ENCODE measurements at places on chromosomes 7 and 10. TPM values are rescaled to one million over a fixed set of nuclear protein-coding genes. Genes with fewer than 3 reads are reported as not detected.

DNA sequence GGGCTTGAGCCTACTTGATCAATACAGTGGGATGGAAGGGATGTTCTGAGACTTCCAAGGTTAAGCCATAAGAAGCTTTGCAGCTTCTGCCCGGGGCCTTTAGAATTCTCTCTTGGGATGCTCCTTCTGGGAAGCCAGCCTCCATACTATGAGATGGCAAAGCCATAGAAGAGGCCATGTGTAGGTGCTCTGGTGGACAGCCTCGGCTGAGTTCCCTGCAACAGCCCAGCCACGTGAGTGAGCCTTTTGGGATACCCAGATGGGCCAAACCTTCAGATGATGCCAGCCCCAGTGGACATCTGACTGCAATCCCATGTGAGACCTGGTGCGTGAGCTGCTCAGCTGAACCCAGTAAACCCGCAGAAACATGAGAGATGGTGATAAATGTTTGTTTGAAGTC is 370.6 kb downstream of the RPS24 start:
- DNase-seq: no peak

DNA sequence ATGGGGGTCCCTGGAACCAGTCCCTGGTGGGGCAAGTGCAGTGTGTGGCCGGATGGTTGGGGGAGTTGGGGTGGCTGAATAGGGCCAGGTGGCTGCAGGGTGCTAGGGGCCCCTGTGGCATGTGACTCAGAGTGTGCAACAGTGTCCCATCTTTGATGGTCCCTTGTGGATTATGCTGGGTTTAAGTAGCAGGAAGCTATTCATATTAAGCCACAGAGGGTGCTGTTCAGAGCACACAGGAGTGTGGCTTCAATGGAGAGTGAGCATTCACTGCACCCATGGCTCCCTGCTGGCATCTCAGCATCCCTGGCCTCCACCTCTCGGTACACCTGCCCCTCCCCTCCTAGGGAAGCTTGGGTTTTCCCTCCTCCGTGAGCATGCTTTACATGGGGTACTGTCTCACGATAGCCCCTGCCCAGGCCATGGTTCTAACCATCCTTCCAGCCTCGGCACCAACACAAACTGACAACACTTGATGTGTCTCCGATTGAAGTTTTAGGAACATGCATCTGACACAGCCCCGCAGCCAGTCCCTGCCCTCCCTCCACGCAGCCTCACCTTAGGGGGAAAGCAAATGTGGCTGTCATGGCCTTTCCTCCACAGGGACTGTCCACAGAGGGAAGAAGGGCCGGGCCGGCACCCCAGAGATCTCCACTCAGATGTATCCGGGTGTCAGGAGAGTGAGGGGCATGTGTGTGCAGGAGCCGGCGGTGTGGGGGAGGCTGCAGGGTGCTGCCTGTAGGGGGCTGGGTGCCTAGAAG is 30.4 kb upstream of the PPIF start:
- DNase-seq: peak; percentile 38

GRCh38 chr10:71971769-71972555 is 7.8 kb downstream of the CHST3 start:
- DNase-seq: no peak

DNA sequence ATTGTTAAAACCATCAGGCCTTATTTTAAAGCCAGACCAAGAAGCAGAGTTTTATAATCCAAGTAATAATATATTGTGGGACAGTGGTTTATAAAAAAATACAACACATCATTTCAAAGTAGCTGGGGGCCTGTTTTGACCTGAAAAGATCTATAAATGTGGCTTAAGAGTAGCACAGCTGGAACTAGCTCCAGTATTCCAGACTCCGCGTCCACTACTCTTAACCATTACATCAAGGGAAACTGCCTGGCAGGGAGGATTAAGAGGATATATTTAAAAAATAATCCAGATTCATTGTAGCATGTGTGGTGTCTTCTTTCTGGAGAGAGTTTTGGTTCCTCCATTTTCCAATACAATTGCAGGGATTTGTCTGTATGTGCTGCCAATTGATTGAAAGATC is 67.3 kb downstream of the MET start:
- no peak for DNase-seq

GRCh38 chr10:10796774-10797415 is 220.8 kb upstream of the CELF2 start:
- DNase-seq: no peak

DNA sequence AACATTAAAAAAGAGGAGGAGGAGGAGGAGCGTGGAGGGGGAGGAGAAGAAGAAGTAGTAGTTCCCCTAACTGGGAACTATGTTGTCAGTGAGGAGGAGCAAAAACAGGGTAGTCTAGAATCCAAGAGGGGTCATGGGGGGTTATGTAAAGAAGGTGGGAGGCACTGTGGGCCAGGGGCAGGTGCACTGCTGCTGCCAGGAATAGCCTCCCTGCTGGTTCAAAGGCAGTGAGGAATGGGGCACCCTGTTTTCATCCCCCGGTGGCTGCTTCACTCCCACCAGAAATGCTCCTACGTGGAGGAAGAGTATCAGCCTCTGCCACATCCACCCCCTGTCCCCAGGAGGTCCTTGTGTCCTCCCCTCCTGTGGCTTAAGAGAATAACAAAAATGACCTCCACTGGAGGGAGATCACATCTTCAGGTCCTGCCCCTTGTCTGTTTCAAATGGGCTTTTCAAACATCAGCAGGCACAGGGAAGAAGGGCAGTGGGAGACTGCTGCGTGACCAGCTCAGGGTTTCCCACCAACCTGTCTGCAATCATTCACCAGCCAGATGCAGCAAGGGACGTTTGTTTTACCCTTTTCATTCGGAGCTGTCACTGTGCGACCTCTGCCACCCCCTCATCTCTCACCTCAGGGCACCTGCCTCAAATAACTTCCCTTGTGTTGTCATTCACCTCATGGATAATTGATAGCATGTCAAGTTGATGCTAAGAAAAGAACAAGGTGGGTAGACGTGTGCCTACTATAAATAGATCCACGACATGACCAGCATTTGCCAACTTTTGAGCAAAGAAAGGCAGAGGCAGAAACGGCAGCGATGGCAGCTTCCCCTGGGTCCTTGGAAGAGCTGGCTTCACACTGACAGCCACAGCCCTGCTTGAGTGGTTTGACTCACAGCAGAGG is 92.6 kb downstream of the DGKI start:
- no peak for DNase-seq

GRCh38 chr7:157990881-157991250 is 596.8 kb downstream of the PTPRN2 start:
- no peak for DNase-seq

DNA sequence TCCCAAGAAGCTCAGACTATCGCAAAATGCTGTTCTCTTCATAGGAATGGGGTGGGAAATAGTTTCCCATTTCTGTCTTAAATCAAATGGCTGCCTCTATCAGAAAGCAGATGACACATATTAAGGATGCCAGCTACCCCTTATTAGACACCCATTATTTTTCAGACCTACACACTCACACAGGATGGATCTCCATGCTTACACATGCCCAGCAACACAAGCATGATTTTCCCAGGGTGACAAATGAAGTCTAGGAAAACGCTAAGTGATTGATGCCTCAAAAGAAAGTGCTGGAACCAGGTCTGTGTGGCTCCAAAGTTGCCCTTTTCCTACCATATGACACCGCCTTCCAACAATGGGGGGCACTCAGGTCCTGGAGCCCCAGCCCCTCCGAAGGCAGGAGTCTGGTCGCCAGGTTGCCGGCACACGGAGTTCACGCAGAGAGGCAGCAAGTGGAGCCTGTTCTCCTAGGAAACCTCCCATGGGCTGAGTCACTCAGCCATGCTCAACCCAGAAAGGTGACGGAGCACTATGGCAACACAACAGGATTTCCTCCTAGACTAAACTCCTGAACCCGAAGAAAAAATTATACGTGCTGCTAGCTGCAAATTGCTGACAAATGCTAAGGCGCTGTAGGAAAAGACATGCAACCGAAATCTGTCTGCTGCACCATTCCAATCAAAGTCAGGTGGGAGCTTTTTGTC is 19.8 kb downstream of the VOPP1 start:
- peak; percentile 91 for DNase-seq

- DNase-seq: peak; percentile 31
These were observed 67.5 kb upstream of the SORCS1 start for GRCh38 chr10:107232013-107232412.

- DNase-seq: no peak
These were observed 20.7 kb downstream of the ECHDC3 start for GRCh38 chr10:11762706-11763500.

DNA sequence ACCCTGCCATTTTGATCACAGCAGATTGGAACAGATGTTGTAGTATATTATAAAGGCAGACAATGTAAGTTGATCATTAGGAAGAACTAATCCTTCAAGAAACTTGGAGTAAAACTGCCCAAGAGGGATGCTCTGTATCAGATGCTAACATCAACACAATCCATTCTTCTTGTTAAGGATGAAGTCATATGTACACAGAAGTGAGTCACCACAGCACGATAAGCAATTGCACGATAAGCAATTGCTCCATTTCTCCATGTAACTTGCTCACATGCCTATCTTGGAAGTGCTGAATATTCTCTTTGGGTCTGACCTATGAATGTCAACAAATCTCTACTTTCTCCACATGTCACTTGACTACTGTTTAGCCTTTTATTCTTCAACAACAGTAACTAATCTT is 41.5 kb upstream of the DMTF1 start:
- DNase-seq: peak; percentile 36

GRCh38 chr7:150595361-150595760 is 28.2 kb downstream of the GIMAP4 start:
- DNase-seq: no peak

COX15 gene
- total RNA-seq: 41.4 TPM

GRM3 gene
- total RNA-seq: not detected

NODAL gene
- 0.37 TPM for total RNA-seq
